ENCODE measurements at places on chromosomes 3 and 15. TPM values are rescaled to one million over a fixed set of nuclear protein-coding genes. Genes with fewer than 3 reads are reported as not detected.

Gene NOX5
- total RNA-seq = not detected

DNA sequence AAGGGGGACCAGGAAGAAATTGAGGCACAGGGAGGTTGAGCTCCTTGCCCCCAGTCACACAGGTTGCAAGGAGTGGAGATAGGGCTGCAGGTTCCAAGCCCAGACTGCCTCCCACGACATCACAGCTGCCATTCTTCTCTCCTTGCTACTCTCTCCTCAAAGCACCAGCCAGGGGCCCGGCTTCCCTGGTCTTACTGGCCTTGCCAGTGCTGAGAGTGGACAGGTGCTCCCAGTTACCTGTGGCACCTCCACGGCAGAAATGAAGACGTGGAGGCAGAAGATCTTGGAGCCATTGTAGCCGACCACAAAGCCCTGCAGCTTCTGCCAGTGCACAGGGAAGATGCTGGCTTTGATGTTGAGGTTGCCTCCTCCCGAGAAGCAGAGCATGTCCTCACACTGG, 17.9 kb upstream of the ACAD9 start:
- H3K27ac ChIP-seq = no peak overlapping the region
- H3K27me3 ChIP-seq = no peaks in the 10 kb centered on the region
- DNase-seq = no peak
- H3K4me3 ChIP-seq = no peak overlapping the region

- H3K4me1 ChIP-seq = peaks cover 20% of the 10 kb centered on the region
- no peak for DNase-seq
- no peaks in the 10 kb centered on the region for H3K27me3 ChIP-seq
- H3K27ac ChIP-seq = no peak overlapping the region
Measured at GRCh38 chr15:66480267-66480666, 17.3 kb downstream of the SNAPC5 start.

Gene EHHADH
- 2.9 TPM for total RNA-seq

Gene MRPL46
- total RNA-seq = 24.4 TPM

DNA sequence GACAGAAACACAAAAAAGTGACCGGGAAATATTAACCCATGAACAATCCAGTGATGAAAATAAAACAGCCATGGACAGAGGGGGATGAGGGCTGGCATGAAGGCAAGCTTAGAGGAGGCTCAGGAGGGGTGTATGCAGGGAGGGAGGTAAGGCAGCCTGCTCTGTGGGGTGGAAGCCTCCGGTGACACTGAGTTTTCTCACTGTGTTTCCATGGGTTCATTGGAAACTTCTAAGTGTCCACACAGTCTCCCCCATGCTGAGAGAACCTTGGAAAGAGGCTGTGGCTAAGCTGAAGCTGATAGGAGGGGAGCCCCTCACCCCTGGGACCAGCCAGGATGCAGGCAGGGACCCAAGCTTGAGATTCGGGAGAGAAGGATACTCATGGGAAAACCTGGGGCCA, 6.8 kb upstream of the SKOR1 start:
- H3K27me3 ChIP-seq = peaks cover 59% of the 10 kb centered on the region
- peaks cover 14% of the 10 kb centered on the region for H3K4me1 ChIP-seq
- H3K27ac ChIP-seq = no peak overlapping the region
- no peak overlapping the region for H3K4me3 ChIP-seq

Gene C3orf20
- not detected for total RNA-seq

Gene P2RY1
- 25.2 TPM for total RNA-seq

DNA sequence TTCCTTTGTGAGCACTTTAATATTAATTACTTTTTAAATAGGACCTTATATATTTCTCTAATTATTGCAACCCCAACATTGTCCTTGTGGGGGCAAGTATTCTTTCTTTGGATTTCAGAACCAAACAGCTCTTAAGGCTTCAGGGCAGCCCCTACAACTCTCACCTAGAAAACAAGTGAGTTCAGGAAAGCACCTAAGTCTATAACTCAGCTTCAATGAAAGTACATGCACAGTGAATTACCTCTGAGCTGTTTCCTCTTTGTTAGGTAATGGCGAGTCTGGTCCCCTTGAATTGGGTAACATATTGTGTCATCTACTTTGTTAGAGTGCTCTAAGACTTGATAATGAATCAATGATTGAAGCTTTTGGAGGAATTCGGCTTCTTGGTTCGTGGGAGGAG, 545.7 kb downstream of the NLGN1 start:
- H3K36me3 ChIP-seq = no peaks in the 10 kb centered on the region
- no peak for DNase-seq
- no peak overlapping the region for H3K4me3 ChIP-seq
- H3K27ac ChIP-seq = no peak overlapping the region
